Activated T-cell treated with anti-CD3 and anti-CD28 coated beads for 48 hours (primary cell): ENCODE measurements at places on chromosomes 6 and 20.

GRCh38 chr6:38221251-38221650 lies 401.7 kb downstream of the ZFAND3 start:
- DNase-seq, result no peak

- no peak for DNase-seq
Observed at GRCh38 chr20:9186396-9186795, 117.5 kb downstream of the PLCB4 start.

DNA sequence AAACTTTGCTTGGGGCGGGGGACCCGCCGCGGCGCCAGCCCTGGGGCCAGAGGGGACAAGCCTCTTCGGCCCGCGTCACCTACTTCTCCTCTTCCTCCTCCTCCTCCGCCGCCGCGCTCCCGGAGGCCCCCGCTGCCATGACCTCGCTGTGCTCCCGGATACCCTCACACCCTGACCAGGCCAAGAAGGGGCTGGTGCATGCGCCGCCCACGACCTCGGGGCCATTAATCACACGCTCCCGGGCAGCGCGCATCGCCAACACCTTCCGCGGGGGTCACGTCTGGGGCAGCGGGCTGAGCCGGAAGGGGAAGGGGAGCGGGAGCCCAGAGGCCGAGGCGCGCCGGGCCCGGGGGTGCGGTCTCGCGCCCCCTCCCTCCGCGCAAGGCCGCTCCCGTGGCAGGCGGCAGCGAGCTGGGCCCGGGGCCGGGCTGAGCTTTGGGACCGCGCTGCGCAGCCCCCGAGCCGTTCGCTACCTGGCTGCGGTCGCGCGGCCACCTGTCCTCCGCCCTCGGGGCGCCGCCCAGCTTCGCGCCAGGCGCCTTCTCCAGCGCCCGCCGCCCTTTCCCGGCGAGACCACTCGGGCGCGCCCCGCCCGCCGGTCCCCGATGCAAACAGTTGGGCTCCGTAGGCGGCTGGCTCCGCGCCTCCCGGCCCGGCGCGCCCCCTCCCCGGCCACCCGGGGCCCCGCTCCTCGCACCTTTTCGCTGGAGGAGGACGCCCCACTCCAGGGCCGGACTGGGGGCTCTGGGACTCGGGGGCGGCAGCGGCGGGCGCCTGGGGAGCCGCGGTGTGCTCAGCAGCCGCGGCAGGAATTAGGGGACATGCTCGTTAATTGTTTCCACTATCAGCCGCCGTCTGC lies 575 bp upstream of the CNR1 start:
- DNase-seq, result no peak

- DNase-seq, result no peak
Observed at GRCh38 chr20:60585651-60586050, 627.4 kb downstream of the CDH26 start.

DNA sequence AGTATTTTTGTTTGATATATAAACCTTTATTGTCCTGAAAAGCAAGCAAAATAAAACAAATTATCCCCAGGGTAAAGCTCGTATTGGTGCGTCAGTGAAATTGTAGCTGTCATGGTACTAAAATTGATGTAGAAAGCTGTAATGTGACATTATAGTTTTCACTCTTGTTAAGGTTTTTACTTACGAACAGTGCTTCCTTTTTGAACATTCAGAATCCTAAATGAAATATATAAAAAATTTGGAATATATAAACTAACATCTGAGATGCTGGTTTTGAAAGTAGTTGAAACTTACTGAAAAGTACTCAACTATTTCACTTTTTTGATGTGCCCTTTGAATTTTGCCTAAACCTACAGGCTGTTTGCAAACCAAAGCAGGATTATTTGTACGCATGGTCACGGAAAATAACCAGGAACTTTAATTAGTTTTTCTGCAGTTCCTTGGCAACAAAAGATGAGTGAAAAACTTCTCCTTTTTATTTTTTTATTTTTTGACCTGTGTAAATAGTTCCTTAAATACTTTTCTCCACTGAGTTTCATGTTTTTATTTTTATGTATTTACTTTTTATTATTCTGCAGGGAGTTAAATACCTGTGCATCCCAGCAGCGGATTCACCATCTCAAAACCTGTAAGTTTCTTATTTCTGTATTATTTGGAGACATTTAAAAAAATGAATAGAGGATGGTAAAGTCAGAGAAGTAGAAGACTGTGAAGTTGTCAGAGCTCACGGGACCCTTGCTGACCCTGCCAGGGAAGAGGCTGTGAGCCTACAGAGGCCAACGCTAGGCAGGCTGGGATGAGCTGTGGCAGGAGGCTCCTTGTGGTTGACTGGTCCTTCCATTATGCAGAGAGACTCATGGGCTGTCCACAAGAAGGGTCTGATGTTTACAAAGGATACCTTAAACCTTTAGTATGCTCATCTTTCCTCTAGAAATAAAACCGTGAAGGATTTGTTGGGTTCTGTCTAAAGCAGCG lies 42.5 kb downstream of the DUSP22 start:
- DNase-seq, result no peak

DNA sequence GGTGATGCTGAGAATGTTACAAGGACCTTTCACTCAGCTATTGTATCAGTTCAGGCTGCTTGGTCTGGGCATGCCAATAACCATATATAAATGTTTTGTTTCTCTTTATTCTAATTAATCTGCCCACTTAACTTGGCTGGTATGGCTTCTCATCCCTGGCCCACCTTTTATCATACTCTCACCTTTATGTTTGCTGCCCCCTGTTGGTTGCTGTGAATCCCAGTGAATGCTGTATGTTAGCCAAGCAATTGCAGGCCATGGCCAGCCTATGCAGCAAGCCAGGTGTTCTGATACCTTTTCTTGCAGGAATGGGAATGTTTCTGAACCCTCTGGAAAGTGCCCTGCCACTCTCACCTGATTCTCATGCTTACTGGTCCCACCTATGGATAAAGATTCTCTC lies 54.6 kb downstream of the PCSK2 start:
- no peak for DNase-seq

DNA sequence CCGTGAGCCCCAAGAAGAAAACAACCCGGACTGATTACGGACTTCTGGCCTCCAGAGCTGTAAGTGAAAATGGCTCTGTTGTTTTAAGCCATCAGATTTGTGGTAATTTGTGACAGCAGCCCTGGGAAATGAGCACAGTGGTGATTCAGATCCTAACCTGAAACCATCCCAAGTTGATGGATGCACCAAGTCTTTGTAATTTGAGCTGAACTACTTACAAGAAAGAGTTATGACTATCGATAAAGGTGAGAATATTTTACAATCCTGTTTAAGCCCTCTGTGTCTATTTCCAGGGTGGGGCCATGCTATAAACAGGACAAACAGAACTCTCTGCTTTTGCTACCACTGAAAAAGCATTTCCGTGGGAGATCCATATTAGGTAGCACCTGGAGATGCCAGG lies 19.1 kb upstream of the RIN2 start:
- no peak for DNase-seq

DNA sequence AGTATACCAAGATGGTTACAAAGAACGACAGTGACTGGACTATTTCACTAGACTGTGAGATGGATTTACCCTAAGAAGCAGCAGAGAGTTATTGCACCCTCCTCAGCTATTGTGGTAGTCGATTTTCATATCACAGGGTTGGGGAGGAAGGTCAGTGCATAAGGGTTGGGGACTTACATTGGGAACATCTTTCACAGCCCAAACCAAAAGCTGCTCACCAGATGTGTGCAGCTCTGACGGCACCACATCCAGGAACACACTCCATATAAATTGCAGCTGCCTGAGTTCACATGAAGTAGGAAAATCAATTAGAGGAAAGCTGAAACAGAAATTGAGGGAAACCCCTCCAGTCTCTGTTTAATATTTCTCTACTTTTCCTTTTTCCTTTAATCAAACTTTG lies 470.5 kb upstream of the NRSN1 start:
- no peak for DNase-seq

DNA sequence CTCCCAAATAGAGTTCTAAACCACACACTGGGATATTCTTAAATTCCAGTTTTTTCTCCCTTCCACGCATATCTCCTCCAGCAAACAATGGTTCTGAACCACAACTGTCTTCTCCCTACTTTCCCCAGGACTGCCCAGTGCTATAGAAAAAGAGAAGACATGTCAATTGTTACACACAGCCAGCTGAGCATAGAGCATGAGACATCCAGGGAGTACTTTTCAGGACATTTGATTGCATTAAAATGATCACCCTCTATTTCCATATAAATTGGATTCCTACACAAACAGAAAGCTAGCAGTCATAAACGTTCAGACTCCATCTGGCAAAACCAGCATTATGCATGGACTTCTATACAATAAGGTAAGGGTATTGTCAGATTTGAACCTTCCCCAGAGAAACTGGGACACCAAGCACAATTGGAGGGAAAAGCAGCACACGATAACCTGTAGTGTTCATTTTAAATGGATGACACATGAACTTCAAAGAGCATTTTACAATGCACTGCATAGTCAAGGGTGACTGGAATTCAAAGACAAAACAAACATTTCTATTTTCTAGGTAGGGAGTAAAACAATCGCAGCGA lies 93.1 kb upstream of the HEY2 start:
- no peak for DNase-seq

GRCh38 chr20:59569305-59569704 lies 35.0 kb upstream of the PHACTR3 start:
- no peak for DNase-seq

GRCh38 chr6:138588805-138589434 lies 89.6 kb upstream of the NHSL1 start:
- DNase-seq, result peak; percentile 38

GRCh38 chr20:62416651-62417637 lies 9.9 kb upstream of the CABLES2 start:
- no peak for DNase-seq

DNA sequence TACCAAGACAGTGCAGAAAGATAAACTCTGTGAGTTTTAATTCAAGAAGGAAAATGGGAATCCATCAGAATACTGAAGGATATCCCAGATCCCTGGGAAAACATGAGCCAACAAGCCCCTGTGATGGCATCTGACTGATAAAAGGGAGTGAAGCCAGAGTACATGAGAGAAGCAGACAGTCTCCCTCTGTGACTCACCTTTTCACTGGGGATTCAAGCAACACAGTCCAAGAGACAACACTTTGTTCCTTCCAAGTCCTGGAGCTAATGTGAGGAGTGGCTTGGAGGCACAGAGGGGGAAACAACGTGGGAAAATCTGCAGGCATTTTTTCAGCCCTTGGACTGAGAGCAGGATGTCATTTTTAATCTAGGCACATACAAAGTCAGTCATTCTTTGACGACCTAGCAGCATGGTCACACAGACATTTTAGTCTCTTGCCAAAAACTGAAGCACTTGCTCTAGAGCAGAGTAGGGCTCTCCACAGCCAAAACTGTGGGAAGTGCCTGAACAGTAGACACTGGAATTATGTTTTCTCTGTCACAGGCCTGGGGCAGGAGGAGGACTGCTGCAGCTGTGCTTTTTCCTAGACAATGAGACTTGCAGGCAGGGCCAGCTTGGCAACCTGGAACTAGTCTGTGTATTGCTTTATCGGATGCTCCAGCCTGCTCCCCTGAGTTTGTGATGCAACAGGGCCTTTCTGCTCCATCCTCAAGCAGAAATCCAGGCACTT lies 465.0 kb upstream of the GJE1 start:
- no peak for DNase-seq

- no peak for DNase-seq
Observed at GRCh38 chr6:111898452-111898851, 25.2 kb upstream of the FYN start.

DNA sequence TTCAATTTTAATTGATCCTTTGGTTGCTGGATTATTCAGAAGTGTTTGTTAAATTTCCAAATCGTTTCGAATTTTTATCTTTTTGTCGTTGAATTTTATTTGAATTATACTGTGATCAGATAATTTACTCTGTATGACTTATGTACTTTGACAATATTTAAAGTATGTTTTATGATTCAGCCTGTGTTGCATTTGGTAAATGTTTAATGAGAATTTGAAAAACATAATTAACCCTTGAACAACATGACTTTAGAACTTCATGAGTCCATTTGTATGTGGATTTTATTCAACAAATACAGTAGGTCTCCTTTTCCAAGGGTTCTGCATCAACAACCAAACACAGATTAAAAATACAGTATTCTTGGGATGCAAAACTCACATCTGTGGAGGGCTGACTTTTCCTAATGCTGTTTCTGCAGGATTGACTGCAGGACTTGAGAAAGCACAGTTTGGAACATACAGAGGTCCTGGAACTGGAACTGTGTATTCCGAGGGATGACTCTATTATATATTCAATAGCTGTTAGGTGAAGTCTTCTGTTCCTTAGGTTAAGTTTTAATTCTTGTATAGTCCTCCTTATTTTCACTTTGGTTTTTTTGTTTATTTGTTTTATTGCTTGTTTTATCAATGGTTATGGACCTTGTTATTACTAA lies 40.5 kb downstream of the FAM83B start:
- DNase-seq, result no peak

DNA sequence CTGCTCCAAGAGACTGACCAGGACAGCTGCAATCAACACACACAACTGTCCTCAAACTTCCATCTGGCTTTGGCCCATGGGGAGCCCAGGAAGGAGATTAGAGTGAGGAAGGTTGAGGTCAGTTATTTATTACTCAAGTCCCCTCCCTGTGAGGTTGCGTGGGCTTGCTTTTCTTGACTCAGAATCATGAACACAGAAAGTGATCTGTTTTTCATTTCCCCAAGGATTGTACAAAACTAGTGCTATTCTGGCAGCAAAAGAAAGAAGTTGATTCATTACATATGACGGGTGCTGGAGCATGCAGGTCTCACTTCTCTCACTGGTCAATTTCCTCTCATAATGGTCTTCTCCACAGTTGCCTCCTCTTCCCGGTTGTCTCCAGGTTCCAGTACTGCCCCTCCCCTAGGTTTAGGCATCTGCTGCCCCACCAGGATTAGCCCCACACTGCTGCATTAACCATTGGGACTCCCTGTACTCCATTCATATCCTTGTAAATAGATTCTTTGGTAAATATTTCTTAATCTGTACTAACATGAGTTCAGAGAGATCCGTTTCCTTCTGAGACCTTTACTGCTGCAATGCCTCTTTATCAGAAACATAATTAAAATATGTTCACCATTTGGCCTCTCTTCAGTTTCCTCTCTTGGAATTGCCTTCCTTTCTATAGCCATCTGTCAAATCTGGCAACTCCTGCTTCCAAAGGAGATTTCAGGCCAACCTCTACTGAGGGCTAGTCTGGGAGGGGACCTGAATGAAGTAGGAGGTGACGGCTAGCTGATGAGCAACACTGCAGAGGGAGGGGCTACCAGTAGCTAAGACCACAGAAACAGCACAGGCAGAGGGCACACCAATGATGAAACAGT lies 888.8 kb downstream of the QKI start:
- no peak for DNase-seq

- DNase-seq, result peak; percentile 33
Observed at GRCh38 chr6:107489636-107490565, at the start of gene SOBP. SOBP (plus strand) TSS chr6:107490117; CDS start chr6:107490617, 500 bp downstream.

GRCh38 chr6:170279977-170280688 lies 10.7 kb downstream of the DLL1 start:
- DNase-seq, result no peak

DNA sequence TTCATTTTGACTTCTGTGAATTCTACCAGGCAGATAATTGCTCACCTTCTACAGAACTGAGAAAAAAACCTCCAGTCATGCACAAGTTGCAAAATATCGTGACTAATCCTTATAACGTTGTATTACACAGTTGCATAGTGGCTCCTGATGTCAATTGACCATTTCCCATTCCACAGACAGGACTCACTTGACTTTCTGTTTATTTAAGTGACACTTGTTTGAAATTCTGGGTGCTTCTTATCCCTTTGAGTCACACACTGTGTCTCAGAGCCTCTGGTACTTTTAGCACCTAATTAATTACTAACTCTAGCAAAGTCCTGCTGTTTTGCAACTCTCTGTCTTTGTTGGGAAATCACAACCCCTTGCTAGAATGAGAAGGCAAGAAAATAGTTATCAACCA lies 16.2 kb upstream of the RSPO3 start:
- DNase-seq, result no peak
